ENCODE measurements at places on chromosomes 6 and 20.

- no peak for DNase-seq
These were observed 143.2 kb upstream of the PDE10A start for GRCh38 chr6:165806126-165806810.

GRCh38 chr20:46838011-46838410 is 56.6 kb upstream of the EYA2 start:
- DNase-seq, result no peak

DNA sequence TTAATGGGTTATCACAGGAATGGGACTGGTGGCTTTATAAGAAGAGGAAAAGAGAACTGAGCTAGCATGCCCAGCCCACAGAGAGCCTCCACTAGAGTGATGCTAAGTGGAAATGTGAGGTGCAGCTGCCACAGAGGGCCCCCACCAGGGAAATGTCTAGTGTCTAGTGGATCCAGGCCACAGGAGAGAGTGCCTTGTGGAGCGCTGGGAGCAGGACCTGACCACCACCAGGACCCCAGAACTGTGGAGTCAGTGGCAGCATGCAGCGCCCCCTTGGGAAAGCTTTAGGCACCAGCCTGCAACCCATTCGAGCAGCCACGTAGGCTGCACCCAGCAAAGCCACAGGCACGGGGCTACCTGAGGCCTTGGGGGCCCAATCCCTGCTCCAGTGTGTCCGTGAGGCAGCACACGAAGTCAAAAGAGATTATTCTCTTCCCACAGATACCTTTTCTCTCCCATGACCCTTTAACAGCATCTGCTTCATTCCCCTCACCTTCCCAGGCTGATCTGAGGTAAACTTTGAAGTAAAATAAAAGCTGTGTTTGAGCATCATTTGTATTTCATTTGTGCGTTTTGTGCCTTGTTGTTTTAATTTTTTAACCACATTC is 4.4 kb downstream of the HLA-E start:
- peak; percentile 61 for DNase-seq

GRCh38 chr6:125869427-125869826 is 78.7 kb downstream of the NCOA7 start:
- DNase-seq, result no peak

GRCh38 chr6:40325791-40326190 is 261.4 kb downstream of the LRFN2 start:
- no peak for DNase-seq

DNA sequence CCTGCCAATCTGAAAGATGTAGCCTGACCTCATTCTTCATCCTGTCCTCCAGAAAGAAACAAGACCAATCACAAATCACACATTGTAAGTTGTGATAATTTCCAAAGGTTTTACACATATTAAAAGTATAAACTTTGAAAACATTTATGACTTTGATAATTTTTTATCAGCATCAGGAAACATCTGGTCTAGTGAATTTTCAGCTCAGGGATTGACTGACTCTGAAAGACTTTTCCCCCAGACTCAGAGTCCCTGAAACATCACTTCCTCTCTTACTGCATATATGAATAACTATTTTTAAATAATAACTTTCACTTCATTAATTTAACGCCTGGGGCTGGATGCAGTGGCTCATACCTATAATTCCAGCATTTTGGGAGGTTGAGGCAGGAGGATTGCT is 48.5 kb upstream of the SSTR4 start:
- no peak for DNase-seq

GRCh38 chr6:11971154-11971553 is 41.0 kb upstream of the HIVEP1 start:
- DNase-seq, result no peak

DNA sequence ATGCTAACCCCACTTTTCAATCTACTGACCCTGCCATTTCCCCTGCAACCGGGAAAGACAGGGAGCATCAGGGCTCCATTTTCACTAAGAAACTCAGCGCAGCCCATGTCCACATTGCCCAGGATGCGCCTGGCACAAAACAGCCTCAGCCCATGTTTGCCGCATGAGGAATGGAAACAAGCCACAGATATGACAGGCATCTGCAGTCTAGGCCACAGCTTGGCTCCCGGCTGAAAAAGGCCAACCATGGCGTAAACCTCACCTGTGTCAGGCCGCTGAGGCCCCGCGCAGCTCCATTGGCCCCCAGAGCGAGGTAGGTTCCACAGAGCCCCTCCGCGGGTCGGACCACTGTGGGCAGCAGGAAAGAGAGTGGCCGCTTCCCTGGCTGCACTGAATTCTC is 21.7 kb downstream of the GGT7 start:
- no peak for DNase-seq

GRCh38 chr6:14729129-14729871 is 516.6 kb upstream of the JARID2 start:
- DNase-seq, result peak; percentile 43

DNA sequence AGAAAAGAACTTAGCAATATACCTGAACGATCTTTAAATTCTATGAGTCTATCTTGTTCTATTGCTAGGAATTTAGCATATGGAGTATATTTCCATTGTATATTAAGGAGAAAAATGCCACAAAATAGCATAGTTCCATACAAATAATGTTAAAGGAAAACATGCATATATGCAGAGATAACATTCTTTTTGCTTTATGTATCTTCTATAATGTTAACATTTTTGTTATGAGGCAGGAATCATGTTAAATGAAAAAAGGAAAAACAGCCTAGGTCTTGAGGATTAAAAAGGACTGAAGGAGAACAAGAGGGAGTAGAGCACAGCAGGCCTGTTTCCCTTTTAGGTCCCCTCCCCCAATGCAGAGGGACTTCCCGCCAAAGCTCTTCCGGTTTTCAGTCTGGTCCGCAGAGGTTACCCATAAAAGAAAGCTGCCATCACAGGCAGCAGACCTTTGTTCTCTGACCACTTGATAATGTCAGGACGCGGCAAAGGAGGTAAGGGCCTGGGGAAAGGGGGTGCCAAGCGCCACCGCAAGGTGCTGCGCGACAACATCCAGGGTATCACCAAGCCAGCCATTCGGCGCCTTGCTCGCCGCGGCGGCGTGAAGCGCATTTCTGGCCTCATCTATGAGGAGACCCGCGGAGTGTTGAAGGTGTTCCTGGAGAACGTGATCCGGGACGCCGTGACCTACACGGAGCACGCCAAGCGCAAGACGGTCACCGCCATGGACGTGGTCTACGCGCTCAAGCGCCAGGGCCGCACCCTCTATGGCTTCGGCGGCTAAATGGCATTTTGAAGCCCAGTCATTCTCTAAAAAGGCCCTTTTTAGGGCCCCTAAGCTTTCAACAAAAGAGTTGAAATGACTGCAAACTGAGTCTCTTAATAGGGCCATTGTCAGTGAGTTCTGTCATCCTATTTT is 108.4 kb upstream of the PRSS16 start:
- DNase-seq, result peak; percentile 45

- no peak for DNase-seq
These were observed 2.6 kb upstream of the GPSM3 start for GRCh38 chr6:32194825-32195651.

DNA sequence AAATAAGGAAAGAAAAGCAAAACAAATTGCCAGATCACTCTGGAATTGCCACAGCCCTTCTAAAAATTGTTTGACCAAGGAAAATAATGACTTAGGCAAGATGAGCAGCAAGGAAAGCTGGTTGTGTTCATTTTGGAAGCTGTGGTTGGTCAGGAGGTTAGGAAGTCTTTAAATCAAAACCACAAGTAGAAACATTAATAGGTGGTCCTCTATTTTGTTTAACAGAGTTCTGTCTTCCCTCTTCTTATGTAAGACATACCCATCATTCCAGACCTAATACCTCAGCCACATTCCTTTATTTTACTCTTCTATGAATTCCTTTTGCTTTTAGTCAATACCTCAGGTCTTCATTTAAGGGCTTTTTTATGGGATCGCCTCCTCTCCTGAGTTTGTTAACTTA is 422.2 kb upstream of the PLCB4 start:
- no peak for DNase-seq

DNA sequence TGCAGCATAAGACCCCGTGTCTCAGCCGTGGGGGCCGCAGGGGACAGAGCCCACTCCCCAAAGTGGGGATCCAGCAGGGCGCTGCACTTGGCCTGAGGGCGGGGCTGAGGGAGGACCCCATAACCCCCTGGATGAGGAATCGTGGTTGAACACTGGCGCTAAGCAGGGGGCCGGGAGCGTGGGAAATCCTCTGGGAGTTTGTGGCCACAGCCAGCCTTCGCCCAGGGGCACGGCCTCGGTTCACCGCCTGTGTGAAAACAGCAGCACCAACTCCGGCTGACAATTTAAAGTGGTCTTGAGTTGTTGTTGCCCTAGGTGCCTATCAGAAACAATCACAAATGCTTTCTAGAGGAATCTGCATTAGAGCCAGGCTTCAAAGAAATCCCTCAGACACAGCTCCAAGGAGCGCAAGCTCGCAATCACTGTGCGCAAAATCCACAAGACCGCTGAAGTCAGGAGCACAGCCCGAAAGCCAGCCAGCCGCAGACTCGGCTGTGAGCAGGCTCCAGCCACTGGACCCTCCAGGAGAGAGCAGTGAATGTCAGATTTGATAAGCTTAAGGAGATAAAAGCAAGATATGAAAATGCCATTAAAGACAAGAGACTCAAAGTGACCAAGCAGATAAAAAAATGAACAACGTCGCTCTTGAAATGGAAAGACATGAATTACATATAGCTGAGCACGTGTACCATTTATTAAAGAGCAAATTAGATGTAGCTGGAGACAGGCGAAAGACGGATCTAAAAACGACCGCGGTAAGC is 10.9 kb upstream of the RPS6KA2 start:
- DNase-seq, result no peak

GRCh38 chr20:48467622-48468021 is 360.2 kb downstream of the PREX1 start:
- DNase-seq, result no peak

GRCh38 chr6:127547215-127547614 is 28.1 kb upstream of the MTCL3 start:
- DNase-seq, result no peak

DNA sequence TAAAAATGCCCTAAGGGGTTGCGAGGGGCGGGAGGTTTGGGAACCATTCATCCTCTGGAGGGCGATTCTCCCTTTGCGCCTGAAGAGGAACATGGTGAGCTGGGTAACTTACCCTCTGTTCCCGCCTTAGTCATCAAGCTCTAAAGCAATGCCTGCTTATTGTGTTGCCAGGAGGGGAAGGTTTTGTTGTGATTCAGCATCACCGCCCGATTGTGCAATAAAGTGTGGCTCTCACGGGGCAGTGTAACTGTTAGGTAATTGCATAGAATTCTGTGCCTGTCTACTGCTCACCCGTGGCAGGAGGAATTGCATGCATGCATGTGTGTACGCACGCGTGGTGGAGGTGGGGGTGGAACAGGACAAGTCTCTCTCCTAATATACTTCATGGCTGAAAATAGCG is 95.5 kb upstream of the AGPAT4 start:
- no peak for DNase-seq

DNA sequence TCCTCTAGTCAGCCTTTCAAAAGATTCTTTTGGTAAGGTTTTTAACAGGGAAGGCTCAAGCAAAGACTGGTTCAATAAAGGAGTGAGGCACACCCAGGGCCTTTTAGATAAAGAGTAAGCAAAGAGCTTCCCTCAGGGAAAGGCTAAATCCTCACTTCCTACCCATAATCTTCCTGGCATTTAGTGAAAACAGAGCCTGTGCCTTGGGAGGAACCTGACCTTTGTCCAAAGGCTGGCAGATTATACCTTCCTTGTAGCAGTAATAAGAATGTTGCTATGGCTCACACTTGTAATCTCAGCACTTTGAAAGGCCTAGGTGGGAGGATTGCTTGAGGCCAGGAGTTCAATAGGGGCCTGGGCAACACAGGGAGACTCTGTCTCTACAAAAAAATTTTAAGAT is 280.1 kb upstream of the PLCB4 start:
- DNase-seq, result no peak

Data from stimulated activated CD4-positive, alpha-beta T cell treated with anti-CD3 and anti-CD28 coated beads, Interleukin-4, amount 100 ng/mL, for 4 hours (primary cell).